RWPE1 (cell line): ENCODE measurements at places on chromosomes 11 and 22.
A peak's percentile ranks its signal among the peaks of the same experiment; 100 is the strongest.

GRCh38 chr11:12052676-12053605 is 44.5 kb upstream of the DKK3 start:
- no peak for DNase-seq

DNA sequence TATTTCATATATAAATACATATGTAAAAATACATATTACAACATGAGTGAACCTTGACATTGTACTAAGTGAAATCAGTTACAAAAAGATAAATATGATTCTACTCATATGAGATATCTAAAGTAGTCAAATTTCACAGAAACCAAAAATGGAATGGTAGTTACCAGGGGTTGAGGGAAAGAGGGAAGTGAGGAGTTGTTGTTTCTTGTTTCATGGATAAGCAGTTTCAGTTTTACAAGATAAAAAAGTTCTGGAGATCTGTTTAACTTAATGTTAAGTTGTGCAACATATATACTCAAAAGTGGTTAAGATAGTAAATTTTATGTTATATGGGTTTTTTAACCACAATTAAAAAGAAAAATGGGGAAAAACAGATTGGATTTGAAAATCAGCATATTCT is 107.7 kb downstream of the ELP4 start:
- DNase-seq, result no peak

DNA sequence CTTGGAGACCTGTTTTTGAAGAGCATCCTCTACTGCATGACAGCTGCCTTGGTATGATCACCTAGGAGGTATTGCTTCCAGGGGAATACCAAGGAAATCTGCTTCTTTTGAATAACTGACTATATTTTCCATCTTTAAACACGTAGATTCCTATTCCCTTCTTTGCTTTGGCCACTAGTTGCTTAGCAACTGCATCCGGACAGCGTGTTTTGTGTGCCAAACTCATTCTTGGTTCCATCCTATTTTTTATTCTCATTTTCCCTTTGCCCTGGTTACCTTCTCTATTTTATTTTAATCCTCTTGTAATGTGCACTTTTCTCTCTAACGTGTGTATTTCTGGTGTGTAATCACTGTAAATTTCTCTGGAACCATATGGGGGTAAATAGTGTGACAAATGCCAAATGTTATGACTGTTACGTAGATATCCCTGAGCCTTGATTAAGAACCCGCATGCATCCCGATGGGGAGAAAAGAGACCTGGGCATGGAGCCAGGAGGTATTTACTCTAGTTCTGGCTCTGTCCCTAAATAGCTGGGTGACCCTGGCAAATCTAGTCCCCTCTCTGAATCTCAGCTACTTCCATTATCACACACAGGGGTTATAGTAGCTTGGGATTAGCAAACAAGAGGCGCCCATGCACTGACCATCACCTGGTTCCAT is 241.7 kb downstream of the MIAT start:
- DNase-seq, result no peak

- DNase-seq, result no peak
Observed at GRCh38 chr11:122204206-122204605, 88.2 kb upstream of the BLID start.

DNA sequence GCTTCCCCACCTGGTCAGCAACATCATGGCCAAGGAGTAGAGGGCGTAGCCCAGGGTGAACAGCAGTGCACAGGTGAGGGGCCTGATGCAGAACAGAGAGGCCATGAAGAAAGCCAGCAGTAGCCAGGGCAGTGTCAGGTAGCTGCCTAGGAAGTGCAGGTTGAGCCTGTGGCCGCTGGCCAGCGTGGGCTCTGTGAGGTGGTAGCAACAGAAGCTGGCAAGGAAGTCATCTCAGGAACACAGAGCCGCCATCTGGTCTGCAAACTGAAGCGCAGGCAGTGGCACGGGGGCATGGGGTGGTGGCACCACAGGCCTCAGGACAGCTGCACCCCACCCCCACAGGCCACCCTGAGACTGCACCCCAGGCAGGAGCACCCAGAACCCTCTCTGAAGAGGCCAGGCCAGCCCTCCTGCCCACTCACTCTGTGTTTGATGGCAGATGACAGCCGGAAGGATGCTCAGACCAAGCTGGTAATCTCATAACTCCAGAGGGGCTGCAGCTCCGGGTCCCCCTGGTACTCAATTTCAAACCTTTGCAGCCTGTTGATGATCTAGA is 95.3 kb downstream of the MED15 start:
- no peak for DNase-seq

DNA sequence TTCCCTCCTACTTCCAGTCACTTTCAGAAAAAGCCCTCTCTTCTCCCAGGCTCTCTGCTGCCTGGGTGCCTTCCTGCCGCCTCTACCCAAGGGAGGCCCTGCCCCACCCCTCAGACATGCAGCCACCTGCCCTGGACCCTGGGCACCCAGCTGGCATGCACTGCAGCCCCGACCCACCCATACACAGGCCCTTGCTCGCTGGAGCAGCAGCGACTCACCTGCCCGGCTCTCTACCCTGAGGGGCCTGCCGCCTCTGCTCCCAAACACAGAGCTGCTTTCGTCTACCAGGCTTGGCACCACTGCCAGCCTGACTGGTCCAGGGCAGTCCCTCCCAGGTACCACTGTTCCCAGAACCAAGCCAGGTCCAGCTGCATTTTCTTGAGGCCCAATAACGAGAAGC is 1.2 kb upstream of the TSSK2 start:
- DNase-seq, result peak; percentile 72

GRCh38 chr11:30816959-30817880 is 231.1 kb upstream of the MPPED2 start:
- no peak for DNase-seq

DNA sequence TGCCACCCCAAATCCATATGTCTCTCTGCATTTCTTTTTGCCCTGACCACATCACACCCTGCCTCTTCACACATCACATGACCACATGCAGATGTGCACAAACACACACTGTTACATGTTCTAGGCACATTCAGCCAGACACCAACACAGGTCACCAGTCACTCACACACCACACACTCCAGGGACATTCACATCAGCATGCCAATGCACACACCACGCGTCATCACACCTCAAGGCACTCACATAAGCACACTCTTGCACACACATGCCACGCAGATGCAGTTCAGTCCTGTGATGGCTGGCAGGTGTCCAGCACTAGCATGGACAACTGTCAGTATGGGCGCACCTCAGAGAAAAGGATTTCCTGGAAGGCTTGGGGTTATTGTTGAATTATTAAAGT is 77.0 kb upstream of the MYOD1 start:
- DNase-seq, result no peak

- no peak for DNase-seq
Observed at GRCh38 chr11:36131721-36132397, 157.4 kb downstream of the COMMD9 start.

GRCh38 chr22:21632931-21633330 is 371 bp downstream of the CCDC116 start:
- DNase-seq, result no peak

- DNase-seq, result no peak
Observed at GRCh38 chr11:117037279-117037974, 60.8 kb downstream of the SIK3 start.

- DNase-seq, result no peak
Observed at GRCh38 chr22:21725956-21726649, 9.5 kb downstream of the YPEL1 start.

DNA sequence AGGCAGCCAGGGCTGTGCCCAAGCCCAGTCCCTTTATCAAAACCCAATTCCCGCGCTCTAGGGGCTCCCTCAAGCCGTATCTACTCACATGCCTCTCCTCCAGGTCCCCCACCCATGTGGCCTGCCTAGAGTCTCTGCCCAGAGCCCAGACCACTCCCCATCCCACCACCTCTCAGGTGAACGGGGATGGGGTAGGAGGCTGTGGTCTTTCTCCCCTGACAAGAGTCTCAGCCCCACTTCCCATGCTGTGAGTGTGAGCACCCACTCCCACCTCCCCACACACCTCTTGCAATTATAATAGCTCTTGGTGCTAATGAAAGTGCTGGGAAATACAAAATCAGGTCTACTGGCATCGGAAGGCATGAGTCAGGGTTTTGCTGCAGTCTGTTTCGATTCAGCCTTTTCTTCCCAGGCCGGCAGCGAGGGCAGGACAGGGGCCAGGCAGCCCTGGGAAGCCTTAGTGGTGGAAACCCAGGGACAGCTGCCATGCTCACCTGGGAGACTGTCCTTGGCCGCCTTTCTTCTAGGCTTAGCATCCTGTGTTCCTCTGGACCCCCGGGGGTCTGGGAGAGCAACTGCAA is 16.7 kb upstream of the TMPRSS4 start:
- no peak for DNase-seq

GRCh38 chr11:29734287-29734686 is 282.5 kb downstream of the KCNA4 start:
- DNase-seq, result peak; percentile 52

- no peak for DNase-seq
Observed at GRCh38 chr11:11822946-11823345, 18.8 kb upstream of the USP47 start.

GRCh38 chr11:32305460-32305859 is 129.9 kb downstream of the WT1 start:
- no peak for DNase-seq

- no peak for DNase-seq
Observed at GRCh38 chr11:110134110-110134509, 40.9 kb downstream of the ZC3H12C start.

DNA sequence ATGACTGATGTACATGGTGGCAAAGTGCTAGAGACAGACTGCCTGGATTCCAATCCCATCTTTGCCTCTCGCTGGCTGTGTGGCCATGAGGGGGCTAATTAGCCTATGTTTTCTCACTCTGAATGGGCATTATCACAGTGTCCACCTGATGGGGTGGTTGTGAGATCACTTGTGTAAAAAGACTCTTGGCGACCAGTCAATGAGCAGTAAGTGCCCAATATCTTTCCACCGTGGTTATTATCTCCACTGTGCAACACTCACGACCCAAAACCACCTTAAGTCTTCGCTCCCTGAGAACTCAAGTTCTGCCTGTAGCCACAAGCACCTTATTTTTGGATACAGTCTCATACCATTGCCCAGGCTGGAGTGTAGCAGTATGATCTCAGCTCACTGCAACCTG is 52.1 kb downstream of the PLEKHA7 start:
- no peak for DNase-seq

DNA sequence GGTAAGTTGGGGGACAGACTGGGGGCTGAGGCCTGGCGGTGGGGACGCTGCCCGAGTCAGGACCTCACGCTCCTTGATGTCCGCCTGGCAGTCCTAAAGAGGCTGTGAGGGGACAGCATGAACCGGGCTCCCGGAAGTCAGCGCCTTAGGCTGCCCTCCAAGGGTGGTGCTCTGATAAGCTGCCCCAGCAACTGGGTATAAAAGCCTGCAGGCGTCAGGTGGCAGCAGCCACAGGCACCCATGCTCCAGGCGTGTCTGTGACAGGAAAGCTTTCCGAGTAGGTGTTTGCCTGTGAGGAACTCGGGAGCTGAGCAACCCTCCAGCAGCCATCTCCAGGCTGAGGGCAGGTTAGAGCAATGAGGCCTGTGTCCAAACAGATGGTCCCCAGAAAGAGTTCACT is 53.0 kb downstream of the ST3GAL4 start:
- DNase-seq, result no peak
